ENCODE measurements at places on chromosomes 11 and 22.

DNA sequence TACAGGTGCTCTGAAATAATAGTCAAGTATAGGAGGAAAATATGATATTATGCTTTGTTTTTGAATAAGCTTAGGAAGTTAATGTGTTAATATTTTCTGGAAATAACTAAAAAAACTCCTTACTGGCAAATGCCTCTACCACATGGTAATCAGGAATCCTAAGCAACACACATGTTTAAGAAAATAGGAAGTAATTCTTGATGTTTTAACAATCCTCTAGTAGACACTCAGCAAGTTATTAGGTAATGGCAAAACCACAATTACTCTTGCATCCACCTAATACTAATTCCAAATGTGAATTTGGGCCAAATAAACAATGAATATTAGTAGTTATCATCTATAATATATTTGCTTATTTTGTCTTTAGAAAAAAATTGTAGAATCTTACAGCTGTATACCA, 53.6 kb downstream of the SLC35F2 start:
- DNase-seq = no peak

- no peak for DNase-seq
These were observed 41.8 kb downstream of the ENTHD1 start for GRCh38 chr22:39851606-39852315.

GRCh38 chr22:40203572-40203971, 25.8 kb downstream of the TNRC6B start:
- no peak for DNase-seq

DNA sequence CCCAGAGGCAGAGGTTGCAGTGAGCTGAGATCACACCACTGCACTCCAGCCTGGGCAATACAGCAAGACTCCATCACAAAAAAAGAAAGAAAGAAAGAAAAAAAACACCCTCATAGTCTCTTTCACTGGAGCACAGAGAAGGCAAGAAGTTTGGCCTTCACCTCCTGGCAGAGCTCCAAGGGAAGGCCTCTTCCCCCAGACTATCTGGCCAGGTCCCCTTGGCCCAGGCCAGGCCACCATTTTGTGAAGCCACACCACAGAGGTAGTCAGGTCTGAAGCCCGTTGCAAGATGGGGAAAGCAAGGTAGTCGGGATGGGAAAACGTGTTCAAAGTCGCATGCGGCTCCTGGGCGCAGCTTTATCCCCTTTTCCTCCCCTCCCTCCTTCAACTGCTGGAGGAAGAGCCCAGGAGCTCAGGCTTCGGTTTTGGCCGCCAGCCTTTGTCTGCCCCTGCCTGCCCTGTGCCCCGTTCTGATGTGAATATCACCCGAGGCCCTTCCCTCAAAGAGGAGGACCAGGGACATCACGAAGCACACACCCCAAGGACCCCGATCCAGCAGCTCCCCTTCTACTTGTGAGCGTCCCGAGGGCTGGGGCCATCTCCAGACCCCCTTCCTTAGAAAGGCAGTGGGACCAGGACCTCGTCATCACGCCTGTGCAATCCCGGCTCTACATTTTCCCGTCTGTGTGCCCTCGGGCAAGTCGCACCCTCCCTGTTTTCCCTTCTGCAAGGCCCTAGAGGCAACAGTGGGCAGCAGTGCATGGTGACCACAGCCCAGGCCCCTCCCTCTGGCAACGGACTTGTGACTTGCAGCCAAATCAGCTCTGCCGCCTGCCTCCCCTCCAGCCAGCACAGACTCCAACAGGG, 17.7 kb downstream of the CABP7 start:
- no peak for DNase-seq

Measured in NCI-H187 (cell line).